ENCODE measurements at places on chromosomes 5 and 9.

DNA sequence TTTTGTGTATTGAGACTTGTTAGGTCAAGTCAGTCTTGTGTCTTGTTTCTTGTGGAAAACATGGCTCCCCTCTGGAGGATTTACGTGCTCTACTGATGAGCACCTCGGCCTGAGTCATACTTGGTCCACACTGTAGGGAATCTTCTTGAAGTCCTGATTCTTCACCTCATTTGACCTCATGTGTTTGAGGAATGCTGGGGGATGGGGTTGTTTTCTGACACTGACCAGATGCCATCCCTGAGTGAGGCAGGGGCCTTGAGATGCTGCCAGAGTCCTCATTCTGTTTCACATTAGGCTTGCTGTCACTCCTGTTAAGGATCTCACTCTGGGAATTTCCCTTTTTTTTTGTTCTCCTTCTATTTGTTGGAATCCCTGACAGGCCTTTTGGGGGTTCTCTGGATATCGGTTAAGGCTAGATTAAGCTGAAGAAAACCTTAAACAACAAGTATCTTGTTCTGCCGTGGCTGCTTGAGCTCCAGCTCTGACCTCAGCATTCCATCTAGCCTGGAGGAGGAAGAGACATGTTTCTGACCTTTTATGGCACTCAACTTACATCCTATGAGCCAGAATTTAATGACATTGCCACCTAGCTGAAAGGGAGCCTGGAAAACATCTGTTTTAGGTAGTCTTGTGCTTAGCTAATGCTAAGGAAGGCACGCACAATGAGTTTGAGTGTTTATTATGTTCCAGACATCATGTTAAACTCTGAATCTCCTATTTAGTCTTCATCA is 20.6 kb downstream of the TCOF1 start:
- no peak for DNase-seq

DNA sequence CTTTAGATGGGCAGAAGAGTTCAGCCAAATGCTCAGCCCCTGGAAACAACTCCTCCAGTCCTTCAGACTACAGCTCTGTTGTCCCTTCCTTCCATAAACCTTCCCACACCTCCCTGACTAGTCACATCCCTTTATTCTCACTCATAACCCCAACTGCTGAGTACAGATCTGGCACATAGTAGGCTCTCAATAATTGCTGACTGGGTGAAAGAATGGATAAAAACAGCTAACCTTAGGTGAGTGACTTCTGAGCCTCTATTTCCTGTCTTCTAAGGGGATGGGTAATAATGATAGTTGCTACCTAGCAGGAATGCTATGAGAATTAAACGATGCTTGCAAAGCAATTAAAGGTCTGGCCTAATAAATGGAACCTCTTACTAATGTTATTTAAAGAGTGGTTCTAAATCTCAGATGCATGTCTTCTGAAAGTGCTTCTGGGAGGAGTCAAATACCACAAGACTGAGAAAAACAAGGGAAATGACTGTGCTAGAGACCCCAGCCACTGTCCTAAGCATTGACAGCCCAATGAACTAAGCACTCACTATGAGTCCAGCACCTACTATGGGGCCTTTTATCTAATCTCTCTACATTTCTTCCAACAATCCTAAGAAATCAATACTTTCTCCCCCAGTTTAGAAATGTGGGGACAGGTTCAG is 2.5 kb upstream of the NR6A1 start:
- DNase-seq: no peak

- DNase-seq: no peak
Observed at GRCh38 chr5:98975682-98976407, 47.0 kb upstream of the CHD1 start.

DNA sequence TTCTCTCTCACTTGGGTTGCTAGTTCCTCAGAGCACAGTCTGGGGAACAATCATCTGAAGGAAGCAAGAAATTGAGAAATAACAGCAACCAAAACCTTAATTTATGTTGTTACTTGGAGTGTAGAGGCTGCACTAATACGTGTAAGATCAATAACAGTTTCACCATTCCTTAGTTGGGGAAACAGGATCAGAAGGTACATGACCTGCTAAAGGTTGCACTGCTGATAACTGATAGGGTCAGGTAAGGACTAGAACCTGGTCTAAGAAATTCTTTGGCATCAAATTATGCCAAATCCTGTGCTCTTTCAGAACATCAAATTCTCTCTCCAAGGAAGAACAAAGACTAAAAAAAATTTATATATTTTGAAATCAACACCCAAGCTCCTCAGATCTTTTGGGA is 278.6 kb upstream of the C9orf72 start:
- DNase-seq: no peak

DNA sequence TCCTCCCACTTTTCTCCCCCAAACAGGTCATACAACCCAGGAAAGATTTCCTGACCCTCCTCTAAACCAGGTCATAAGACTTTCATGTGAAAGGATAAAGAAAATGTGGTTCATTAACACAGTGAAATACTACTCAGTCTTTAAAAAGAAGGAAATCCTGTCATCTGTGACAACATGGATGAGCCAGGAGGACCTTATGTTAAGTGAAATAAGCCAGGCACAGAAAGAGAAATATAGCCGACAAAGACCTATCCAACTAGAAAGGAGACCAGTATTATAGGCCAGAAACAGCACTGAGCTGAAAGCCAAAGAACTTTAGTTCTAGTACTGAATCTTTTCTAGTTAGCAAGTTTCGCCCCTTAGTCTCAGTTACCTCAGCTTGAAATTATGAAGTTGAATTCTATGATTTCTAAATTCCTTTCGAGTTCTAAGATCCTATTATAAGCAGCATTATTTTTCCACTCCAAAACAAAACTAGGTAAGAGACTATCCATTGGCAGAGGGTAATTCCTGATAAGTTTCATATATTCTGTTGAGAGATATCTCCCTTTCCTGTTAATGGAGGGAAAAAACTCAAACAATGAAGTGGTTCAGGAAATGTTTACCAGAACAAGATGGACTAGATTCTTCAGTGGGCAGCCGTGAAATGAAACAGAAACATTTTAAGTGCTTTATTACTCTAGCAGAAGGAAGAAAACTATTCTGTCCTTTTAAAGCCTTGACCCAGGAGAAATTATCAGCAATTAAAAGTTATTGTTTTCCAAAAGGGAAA is 42.5 kb downstream of the GNA14 start:
- no peak for DNase-seq
